Upper lobe of left lung (tissue), 6 donors: ENCODE measurements at places on chromosomes 16 and 17.

- peak; percentile 19 for DNase-seq
- no peaks in the 10 kb centered on the region for H3K36me3 ChIP-seq
- no peaks in the 10 kb centered on the region for H3K4me1 ChIP-seq
- no peak overlapping the region for H3K27ac ChIP-seq
- no peak overlapping the region for H3K4me3 ChIP-seq
- H3K27me3 ChIP-seq, result no peaks in the 10 kb centered on the region
Observed at GRCh38 chr16:48525201-48526057, 84.6 kb downstream of the N4BP1 start.

- no peaks in the 10 kb centered on the region for H3K4me1 ChIP-seq
- H3K27me3 ChIP-seq, result no peaks in the 10 kb centered on the region
- DNase-seq, result no peak
- H3K36me3 ChIP-seq, result no peaks in the 10 kb centered on the region
- no peak overlapping the region for H3K27ac ChIP-seq
Observed at GRCh38 chr17:69508814-69509213, 94.3 kb downstream of the MAP2K6 start.

GRCh38 chr17:56598466-56598865 lies 5.0 kb downstream of the NOG start:
- DNase-seq, result no peak
- no peak overlapping the region for H3K27ac ChIP-seq
- no peak overlapping the region for H3K4me3 ChIP-seq
- H3K36me3 ChIP-seq, result no peaks in the 10 kb centered on the region

- no peaks in the 10 kb centered on the region for H3K27me3 ChIP-seq
- no peak overlapping the region for H3K4me3 ChIP-seq
- no peak overlapping the region for H3K27ac ChIP-seq
Observed at GRCh38 chr17:77737442-77738265, 220.8 kb upstream of the TNRC6C start.

DNA sequence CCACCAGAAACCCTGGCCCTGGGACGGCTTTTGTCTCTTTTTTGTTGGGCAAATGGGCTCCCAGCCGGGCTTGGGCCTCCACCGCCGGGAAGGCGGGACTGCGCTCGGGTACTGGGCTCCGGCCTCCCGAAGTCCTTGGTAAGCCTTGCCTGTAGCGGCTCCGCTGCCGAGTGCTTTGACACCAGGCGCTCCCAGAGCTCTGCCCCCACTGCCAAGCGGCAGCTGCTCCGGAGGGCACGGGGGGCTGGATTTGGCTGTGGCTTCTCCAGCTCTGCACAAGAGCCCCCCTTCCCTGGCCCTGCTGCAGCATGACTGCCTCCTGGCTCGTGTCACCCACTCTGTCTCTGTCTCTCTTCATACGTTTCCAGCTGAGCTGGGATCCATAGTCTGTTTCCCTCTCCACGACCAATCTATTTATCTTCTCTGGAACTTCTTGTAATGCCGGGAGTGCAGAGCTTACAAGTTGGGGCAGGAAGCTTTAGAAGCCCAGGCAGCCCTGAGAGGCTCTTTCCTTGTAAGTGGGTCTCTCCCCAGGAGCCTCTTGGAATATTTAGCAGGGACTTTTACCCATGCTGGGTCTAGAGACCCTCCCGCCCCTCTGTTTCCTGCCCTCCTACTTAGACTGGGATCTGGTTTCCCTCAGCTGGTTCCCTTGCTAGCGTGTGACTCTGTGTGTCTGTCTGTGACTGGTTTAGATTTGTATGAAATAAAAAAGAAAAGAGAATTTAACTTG lies 246.9 kb upstream of the GSE1 start:
- H3K27me3 ChIP-seq, result no peaks in the 10 kb centered on the region
- H3K4me3 ChIP-seq, result no peak overlapping the region
- H3K36me3 ChIP-seq, result no peaks in the 10 kb centered on the region
- DNase-seq, result no peak
- peaks cover 44% of the 10 kb centered on the region for H3K4me1 ChIP-seq
- H3K27ac ChIP-seq, result no peak overlapping the region

DNA sequence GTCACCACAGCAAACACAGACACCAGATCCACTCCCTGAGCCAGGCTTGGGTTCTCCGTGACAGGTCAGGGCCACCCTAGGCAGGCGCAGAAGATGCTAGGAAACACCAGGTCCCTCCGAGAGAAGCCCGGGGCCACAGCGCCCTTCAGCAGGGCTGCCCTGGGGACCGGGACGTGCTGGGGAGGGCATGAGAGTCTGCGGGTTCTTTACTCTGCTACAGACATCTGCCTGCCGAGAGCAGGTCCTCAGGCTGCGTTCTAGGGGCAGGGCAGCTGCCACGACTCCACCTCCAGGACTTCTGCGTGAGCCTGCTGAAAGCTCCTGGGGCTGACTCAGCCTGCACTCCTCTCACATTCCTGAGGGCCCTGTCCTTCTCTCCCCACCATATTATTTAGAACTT lies 11.4 kb downstream of the MYLK3 start:
- DNase-seq, result no peak
- no peak overlapping the region for H3K4me3 ChIP-seq
- no peaks in the 10 kb centered on the region for H3K27me3 ChIP-seq
- H3K4me1 ChIP-seq, result no peaks in the 10 kb centered on the region

DNA sequence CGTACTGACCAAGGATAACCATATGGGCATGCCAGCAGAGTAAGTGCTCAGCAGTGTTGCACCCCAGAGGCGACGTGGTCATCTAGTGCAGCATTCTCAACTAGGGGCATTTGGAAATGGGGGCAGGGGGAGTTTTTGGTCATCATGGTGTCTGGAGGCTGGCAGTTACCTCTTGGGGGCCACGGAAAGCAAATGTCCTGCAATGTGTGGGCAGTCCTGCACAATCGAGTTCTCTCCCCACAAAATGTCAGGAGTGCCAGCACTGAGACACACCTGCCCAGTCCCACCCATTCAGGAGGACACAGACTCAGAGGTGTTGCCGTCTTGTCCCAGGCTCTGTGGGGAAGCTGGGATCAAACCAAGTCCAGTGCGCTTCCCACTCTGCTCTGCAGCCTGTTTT lies 3.0 kb downstream of the RASL10B start:
- no peak for DNase-seq
- no peak overlapping the region for H3K4me3 ChIP-seq
- no peaks in the 10 kb centered on the region for H3K27me3 ChIP-seq
- no peak overlapping the region for H3K27ac ChIP-seq

- H3K27me3 ChIP-seq, result no peaks in the 10 kb centered on the region
- H3K27ac ChIP-seq, result no peak overlapping the region
- DNase-seq, result no peak
- no peak overlapping the region for H3K4me3 ChIP-seq
- H3K36me3 ChIP-seq, result no peaks in the 10 kb centered on the region
- peaks cover 67% of the 10 kb centered on the region for H3K4me1 ChIP-seq
Observed at GRCh38 chr16:21608639-21609328, 9.4 kb downstream of the METTL9 start.
